ENCODE measurements at places on chromosomes 7 and 10.

GRCh38 chr7:1741751-1742554, 71.9 kb downstream of the ELFN1 start:
- DNase-seq, result peak; percentile 70

- DNase-seq, result no peak
Measured at GRCh38 chr10:2619472-2619871, 447.9 kb upstream of the PFKP start.

DNA sequence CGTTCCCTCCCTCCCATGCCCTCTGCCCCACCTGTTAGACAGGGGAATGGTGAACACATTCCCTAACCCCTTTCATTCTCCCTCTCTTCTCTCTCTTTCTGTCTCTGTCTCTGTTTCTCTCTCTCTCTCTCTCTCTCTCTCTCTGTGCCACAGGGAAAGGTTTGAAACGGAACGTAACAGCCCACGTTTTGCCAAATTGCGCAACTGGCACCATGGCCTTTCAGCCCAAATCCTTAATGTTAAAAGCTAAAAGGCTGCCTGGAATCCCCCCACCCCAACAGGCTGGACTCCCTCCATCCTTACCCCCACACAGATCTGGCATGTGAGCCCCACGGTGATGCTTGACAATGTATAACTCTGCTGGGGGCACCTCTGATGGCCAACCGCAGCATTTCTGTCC, 30.8 kb downstream of the LDB3 start:
- DNase-seq, result no peak

DNA sequence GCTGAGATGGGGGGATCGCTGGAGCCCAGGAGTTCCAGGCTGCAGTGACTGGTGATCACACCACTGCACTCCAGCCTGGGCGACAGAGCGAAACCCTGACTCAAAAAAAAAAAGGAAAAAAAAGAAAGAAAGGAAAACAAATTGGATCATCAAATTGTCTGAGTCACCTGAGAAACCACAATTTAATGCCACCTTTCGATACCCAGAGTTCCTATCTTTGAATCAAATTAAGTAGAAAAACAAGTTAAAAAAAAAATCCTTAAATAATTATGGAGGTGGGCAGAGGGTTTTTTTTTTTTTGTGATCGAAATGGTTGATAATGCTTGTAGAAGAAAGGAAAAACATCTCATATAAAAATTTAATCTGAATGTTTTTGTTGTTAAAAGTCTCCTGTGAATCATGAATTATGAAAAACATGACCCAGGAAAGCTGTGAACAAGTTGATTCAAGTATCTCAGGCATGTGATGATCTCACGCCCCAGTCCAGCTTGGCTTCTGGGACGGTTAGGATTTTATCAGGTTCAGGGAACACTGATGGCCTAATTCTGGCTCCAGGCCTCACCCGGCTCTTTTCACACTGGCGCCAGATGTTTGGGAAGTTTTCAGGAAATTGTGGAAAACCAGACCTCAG, 25.3 kb upstream of the CUX1 start:
- no peak for DNase-seq

GRCh38 chr10:8967061-8967460, 912.6 kb downstream of the GATA3 start:
- DNase-seq, result no peak

DNA sequence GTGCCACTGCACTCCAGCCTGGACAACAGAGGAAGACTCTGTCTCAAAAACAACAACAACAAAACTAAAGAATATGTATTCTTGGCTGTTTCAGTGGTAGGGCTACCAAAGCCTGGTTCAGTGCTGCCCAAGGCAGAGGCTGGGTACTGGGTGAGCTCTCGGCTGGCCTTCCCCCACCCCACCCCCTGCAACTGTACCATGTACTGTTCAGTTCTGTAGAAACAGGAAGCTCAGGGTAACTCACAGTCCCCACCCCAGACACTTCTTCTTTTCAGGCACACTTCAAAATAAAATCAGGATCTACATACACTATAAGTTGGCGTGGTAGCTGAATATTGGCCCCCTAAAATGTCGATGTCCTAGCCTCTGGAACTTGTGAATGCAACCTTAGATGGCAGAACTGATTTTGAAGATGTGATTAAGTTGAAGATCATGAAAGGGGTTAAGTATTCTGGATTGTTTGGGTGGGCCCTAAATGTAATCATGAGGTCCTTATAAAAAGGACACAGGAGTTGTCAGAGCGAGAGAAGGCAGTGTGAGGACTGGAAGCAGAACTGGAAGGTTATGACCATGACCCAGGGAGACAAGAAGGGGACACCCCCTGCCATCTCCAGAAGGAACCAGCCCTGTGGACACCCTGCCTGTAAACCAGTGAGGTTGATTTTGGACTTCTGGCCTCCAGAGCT, 31.2 kb downstream of the TBXAS1 start:
- no peak for DNase-seq

- DNase-seq, result no peak
Measured at GRCh38 chr10:14500172-14500765, 169.5 kb upstream of the FRMD4A start.

DNA sequence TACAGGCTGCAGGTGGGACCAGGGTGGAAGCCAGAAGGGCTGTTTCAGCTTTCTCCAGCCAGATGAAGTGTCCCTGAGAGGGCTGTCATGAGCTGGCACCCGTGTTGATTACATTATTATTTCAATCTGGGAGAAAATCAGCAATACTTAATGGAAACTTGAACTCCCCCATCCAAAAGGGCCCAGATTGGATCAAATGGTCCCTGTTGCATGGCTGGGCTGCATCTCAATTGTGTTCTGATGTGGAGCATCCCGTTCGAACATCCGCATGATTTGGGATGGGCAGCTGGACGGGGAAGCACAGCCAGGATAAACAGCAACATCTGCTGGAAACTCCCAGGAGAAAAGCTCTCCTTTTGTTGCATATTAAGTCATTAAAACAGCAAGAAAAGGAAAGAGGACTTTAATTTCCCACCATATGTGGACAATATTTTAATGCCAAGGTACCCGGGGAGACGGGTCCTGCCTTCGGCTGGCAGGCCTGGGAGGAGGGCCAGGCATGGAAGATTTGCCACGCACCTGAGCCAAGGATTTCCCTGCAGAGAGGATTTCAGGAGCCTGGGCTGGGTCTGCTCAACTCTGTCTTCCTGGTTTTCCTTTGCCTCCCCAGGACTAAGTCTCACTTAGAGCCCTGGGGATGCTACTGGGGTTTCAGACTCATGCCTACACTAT, 52.4 kb downstream of the NPTX2 start:
- no peak for DNase-seq

DNA sequence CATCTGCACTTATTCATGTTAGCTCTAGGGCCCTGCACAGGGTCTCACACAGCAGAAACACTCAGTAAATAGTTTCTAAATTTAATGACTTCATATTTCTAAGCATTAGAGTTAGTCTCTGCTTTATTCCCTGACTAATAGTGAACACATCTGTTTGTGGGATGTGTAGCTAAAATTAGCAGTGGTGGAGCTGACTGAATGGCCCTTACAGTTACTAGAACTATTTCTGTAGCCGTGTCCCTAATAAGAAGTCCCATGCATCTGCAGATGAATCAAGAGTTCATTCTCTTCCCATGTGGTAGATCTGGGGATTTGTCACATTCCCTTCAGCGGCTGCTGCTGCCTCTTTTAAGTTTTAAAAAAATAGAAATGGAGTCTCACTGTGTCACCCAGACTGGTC, 11.7 kb downstream of the MAP3K8 start:
- no peak for DNase-seq

GRCh38 chr7:147498081-147498480, 1092.5 kb upstream of the C7orf33 start:
- DNase-seq, result no peak

GRCh38 chr10:3090914-3091787, 23.8 kb downstream of the PFKP start:
- no peak for DNase-seq

- no peak for DNase-seq
Measured at GRCh38 chr7:32890793-32891042, 842 bp downstream of the KBTBD2 start.

DNA sequence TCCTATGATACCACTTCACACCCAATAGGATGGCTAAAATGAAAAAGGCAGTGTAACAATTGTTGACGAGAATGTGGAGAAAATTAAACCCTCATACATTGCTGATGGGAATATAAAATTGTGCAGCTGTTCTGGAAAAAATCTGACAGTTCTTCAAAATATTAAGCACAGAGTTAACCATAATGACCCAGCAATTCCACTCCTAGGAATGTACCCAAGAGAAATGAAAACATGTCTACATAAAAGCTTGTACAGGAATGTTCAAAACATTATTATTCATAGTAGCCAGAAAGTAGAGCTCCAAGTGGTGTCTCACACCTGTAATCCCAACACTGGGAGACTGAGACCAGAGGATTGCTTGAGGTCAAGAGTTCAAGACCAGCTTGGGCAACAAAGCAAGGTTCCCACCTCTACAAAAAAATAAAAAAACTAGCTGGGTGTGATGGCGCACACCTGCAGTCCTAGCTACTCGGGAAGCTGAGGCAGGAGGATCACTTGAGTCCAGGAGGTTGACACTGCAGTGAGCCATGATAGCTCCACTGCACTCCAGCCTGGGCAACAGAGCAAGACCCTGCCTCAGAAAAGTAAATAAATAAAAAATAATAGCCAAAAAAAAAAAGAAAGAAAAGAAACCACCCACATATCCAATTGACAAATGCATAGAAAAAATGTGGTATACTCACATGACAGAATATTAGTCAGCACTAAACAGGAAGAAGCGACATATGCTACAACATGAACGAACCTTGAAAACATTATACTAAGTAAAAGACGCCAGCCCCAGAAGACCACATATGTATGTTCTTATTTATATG, 5.0 kb downstream of the RHEB start:
- DNase-seq, result no peak

DNA sequence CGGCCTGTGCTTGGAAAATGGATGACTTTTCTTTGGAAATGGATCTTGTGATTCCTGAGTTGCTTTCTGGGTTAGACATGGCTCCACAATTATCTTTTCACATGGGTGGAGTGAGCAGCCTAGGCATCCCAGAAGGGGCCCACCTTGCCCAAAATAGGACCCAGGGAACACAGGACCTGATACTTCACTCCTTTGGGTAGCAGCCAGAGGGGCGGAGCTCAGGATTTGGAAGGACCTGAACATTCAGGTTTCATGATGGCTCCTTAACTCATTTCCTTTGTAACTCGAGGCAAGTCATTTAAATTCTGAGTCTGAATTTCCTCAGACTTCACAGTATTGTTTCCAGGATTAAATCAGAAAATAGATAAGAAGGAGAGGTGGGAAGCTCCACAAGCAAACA, 178.3 kb upstream of the ZMIZ1 start:
- no peak for DNase-seq

- DNase-seq, result no peak
Measured at GRCh38 chr10:63671317-63671937, 150.2 kb downstream of the REEP3 start.

GRCh38 chr7:84336303-84336702, 141.7 kb upstream of the SEMA3A start:
- peak; percentile 16 for DNase-seq

DNA sequence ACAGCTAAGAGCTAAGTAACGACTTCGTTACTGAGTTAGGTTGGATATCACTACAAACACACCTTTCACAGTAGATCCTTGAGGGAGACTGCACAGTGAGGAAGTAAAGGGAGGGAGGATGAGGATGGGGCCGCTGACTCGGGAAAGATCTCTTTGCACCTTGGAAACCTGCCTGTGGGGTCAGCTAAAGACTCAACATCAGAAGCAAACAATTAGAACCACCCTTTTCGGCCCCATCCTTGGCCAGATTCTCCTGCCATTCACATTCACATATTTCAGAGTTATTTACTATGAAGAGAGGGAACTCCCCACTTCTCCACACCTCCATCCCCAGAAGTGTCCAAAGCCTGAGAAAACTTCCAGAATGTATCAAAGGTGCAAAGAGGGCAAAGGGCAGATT, 47.1 kb downstream of the CLEC2L start:
- no peak for DNase-seq

DNA sequence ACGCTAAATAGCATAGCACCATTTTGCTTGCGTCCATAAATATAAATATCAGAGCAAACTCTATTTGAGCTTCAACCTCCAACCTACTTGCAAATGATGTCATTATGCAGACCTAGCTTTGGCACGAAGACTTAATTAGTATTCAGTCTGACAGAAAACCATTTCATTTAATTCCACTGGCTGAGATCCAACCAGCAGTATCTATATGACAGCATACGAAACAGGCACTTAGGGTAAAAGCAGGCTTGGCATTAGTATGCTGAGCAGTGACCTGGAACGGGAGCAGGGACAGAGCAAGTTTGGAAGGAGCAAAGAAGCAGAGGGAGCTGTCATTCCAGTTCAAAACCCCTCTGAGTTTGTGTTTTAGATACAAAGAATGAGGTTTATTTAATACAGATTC, 312.5 kb upstream of the CHRM2 start:
- DNase-seq, result no peak

DNA sequence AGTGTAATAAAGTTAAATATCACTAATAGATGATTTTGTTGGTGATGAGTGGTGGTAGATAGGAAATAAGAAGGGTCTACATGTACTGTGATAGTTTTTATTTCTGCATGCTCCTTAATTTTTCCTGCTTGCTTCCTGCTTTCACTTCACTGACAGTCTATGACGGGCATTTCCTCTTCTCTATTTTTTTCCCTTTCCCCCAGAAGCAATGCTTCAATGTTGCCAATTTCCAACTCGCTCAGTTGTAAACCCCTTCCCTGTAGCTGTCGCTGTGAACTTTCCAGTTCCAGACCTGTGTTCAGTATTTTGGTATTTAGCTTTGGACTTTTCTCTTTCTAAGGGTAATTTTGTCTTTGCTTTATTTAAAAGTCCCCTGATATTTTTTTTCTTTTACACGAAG, 123.5 kb upstream of the AGR3 start:
- DNase-seq, result no peak

DNA sequence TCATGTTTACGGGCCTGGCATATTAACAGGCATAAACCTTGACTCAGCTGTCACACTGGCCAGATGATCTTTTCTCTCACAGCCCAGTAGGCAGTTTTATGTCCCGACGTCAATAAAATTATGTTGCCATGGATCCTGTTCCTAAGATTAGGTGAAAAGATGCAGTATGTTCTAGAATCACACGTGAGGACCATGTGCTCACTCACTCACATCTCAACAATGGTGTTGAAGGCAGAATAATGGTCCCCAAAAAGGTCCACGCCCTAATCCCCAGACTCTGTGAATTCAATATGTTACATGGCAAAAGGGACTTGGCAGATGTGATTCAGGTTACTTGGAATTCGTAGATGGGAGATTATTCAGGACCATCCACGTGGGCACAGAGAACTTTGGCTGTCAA, 3.5 kb downstream of the DOCK1 start:
- DNase-seq, result no peak

DNA sequence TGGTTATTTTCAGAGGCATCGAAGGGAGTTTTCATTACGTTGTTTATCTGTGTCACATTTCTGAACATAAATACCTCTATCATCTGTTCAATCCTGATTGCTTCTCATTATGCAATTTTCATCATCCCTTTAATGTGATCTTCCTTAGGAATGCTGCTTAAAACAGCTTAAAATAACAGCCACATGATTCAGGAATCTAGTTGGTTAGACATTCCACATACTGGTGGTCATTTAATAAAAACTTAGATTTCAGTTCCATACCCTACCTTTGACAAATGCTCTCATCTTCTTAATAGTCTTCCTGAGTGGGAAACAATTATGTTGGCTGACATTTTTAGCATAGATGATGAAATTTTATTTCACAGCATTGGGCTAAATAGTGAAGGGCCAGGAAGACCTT, 191.3 kb upstream of the CDCA7L start:
- DNase-seq, result no peak

Data from COLO829 (cell line).